Left hindlimb (tissue), 1 donor: ENCODE measurements at places on chromosomes 3 and 15.

DNA sequence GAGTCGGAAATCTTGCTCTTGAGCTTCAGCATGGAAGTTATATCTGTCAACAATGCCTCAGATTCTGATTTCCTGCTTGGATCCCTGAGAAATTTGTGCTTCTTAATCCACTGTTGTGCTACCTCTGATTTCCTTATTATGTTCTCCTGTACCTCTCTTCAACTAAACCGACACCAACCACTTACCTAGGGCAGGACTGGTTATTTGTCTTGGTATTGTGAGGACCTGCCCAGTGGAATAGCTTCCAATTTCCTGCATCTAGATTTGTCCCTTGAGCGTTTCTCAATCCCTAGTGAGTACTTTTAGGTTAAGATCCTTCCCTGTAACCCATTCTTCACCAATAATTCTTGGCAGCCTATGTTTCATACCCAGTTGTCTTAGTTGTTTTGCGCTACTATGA is 720.5 kb upstream of the ZNF385D start:
- DNase-seq, result no peak

GRCh38 chr3:33372218-33373081 is 67.8 kb downstream of the UBP1 start:
- DNase-seq, result no peak

DNA sequence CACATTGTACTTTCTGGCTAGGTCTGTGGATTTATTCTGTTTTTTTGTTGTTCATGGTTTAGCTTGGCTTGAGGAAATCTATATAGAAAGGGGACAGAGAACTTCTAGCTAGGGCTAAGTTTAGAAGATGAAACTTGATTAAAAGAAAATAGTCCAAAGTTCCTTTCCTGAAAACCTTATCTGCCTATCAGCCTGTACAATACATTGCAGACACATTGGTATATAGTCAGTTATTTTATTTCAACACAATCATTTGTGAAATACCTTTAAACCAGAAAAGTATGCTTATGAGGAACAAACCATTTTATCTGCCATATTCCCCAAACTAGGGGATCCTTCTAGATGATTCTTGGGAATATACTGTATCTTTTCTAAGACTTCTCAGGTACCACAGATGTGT is 147.3 kb upstream of the CGNL1 start:
- no peak for DNase-seq

GRCh38 chr15:96300836-96301235 is 29.7 kb upstream of the NR2F2 start:
- DNase-seq, result no peak

DNA sequence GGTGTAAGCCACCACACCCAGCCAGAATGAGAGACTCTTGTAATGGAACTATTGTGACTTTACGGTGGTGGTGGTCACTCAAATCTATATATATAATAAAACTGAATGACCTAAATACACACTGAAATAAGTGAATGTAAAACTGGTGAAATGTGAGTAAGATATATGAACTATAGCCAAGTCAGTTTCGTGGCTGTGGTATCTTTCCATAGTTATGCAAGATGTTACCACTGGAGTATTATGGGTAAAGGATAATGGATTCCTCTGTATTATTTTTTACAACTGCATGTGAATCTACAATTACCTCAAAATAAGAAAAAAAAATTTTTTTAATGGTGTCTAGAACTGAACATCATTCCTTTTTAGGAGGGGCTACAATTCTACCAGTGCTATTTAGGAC is 21.9 kb downstream of the PIK3CB start:
- DNase-seq, result no peak

- DNase-seq, result no peak
Observed at GRCh38 chr3:11903047-11903446, 56.4 kb upstream of the TAMM41 start.

GRCh38 chr3:22979581-22979980 is 223.5 kb upstream of the UBE2E2 start:
- no peak for DNase-seq
